Neural progenitor cell (in vitro differentiated cells): ENCODE measurements at places on chromosomes 16 and 17.

GRCh38 chr17:14316126-14316832, 15.4 kb downstream of the HS3ST3B1 start:
- DNase-seq, result peak; percentile 26

DNA sequence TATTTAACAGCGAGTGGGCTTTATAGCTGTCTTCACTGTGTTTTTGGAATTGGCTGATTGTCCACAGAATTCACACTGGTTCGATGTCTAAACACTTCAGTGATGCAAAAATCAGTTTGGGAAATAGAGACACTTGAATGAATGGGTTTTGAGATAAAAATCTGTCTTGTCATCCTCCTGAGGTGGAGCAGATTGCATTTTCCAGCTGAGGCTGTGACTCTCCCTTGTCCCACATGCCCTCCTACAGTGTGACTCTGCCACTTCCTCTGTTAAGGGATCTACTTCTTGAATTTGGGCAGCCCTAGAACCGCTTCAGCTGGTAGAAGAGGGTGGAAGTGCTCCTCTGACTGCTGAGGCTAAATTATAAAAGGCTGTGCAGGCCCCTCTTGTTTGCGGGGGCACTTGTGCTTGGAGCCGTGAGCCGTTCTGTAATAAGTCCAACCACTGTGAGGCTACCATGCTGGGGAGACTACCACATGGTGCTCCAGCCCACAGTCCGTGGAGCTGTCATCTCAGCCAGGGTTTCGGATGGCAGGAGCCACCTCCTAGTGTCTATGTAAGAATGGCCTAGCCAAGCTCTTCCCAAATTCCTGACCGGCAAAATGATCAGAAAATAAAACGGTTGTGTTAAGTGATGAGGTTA, 175.9 kb downstream of the SPECC1 start:
- DNase-seq, result no peak

- DNase-seq, result no peak
These were observed 108.1 kb upstream of the CDC42EP4 start for GRCh38 chr17:73419881-73420280.

GRCh38 chr16:53920988-53921387, 217.0 kb downstream of the FTO start:
- peak; percentile 59 for DNase-seq

GRCh38 chr17:82399601-82400101, 18.5 kb upstream of the HEXD start:
- DNase-seq, result no peak

DNA sequence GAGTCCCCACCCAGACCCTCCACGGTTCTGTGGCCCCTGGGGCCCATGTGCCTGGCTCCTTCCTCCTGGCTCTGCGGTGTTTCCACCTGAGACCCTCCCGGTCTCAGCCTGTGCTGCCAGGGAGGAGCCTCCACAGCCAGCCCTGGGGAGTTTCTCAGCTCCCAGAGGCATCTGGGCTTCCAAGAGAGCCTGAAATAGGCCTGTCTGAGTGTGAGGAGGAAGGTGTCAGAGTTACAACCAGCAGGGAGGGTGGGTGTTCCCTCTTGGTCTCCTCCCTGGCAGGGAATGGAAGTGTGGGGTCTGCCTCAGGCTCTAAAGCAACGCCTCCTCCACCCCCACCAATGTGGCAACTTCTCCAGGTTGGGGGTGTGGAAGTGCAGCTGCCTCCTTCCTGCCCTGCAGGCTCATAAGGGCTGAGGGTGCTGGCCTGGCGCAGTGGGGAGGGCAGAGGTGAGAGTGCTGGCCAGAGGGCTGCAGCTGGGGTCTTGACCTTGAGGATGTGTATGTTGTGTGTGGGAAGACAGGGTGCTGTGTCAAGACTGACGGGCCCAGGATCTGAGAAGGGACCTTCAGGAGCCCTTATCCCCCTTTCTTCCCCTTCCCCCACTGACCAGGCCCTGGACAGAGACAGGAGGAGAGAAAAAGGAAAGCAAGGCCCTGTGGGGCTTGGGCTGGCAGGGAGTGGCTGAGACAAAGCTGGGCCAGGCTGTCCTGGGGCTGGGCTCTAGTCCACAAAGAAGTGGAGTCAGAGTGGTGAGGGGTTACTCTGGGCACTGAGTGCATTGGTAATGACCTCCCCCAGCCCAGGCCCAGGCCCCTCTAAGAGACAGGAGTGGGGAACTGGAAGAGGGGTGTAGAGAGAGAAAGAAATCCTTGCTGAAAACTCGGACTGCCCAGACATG, 2.4 kb downstream of the CYGB start:
- DNase-seq, result no peak

DNA sequence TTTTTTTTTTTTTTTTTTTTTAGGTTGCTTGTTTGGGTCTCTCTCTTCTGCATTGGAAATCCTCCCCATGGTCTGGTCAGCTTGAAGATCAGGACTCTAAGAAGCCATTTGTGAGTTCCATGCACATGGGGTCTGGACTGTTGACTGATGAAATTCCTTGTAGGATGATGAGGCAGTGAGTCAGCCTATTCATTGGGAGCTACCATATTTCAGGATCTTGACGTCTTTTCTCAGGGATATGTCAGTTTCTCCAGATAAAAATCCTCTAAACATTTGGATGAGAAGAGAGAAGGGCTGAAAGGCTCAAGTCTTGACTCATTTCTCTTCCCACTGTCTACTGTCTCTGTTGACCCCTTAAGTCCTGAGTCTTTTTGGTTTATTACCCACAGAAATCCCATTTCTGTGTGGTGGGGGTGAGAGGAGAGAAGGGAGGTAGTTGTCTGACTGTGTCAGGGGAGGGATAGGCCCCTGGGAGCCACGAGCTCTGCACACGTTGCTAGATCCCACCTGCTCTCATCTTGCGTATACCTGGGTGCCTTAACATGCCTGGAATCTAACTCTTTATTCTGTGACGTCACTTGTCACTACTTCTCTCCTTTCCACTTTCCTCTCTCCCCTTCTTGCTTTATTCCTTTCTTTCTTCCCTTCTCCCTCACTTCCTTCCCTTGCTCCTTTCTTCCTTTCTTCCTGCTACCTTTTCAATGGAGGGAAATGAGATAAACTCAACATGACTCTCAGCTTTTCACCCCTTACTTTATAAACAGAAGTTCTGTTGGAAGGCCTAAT, 333.1 kb upstream of the XYLT1 start:
- DNase-seq, result no peak

- DNase-seq, result peak; percentile 68
These were observed 2.5 kb upstream of the STARD3 start for GRCh38 chr17:39634384-39634871.

DNA sequence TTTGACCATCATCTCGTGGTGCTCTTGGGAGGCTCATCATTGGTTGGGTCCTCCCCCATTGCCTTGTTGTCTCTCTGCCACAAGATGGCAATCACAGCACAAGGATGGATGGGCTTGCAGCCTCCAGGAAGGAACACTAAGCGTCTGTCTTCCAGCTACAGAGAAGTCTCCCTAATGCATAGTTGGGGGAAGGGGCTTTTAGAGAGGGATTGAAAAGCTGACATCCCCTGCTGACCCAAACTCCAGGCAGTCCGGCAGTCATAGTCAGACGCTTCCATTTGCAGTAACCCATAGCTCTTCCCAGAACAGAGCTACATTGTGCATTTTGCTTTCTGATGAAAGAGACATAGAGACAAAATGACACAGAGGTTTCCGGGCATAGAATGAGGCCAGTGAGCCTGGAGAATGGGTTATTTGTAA, 111.4 kb downstream of the UTP18 start:
- peak; percentile 85 for DNase-seq

GRCh38 chr16:49788572-49788971, 67.3 kb downstream of the ZNF423 start:
- DNase-seq, result no peak

GRCh38 chr16:62831235-62831850, 795.1 kb upstream of the CDH8 start:
- no peak for DNase-seq

GRCh38 chr16:49745311-49745747, 110.6 kb downstream of the ZNF423 start:
- no peak for DNase-seq

DNA sequence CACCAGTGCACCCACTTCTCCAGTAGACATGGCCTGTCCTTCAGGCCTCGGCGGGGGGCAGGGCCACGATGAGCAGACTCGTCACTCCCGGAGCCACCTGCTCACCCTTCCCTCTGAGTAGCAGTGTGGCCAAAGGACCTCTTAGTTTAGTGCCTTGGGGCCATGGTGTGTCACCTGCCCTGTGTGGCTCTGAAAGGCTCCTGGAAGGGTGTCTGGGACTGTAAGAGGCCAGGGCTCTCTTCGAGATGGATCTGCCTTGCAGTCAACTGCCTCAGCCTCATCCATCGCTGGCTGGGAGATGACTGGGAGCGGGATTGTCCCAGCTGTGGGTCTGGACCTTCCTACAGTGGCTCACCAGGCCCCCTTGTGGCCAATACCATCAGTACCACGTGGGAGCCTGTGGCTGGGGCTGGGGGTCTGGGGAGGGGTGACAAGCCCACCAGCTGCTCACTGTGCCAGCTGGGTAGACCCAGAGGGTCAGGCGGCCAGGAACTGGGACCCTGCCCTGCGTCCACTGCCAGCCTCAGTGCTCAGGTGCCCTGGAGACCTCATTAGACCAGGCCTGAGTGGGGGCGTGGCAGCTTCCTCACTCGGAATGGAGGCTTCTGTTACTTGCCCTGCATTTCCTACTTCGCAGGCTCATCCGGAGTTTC, 133.4 kb downstream of the OR1D5 start:
- peak; percentile 87 for DNase-seq

DNA sequence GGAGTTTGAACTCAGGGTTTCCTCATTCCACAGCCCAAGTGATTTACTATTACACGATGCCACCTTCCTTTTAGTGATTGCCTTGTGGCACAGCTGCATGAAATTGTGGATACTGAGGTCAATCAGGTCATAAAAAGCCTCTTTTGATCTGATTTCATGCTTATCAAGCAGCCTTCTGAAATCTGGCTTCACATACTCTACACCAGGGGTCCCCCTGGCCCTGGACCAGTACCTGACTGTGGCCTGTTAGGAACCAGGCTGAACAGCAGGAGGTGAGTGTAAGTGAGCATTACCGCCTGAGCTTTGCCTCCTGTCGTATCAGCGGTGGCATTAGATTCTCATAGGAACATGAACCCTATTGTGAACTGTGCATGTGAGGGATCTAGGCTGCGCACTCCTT, 13.8 kb downstream of the SLFN5 start:
- DNase-seq, result no peak

- no peak for DNase-seq
These were observed 563.7 kb upstream of the HSBP1 start for GRCh38 chr16:83244057-83244456.

- no peak for DNase-seq
These were observed 243.9 kb downstream of the CDH8 start for GRCh38 chr16:61792194-61792909.

DNA sequence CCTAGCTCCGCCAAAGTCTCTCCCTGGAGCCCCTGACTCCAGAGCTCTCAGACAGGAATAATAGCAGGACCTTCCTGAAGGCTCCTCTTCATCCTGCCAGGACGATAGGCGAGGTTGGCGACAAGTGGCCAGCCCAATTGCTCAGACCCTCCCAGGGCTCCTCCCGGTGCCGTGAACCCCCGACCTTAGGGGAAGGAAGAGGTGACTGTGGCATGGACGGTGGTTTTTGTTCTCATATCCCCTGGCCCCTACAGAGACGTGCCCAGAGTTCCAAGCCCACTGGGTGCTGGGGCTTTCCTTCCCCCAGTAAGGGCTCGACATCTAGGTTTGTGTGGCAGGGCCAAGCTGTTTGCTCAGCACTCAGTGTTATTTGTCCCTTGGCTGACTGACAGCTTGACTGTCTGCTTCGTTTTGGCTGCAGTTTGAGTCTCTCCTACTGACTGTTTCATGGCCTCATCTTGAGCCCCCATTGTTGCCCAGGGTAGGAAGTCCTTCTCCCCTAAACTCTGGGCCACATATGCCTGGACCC, 4.6 kb upstream of the ADCY7 start:
- DNase-seq, result no peak

DNA sequence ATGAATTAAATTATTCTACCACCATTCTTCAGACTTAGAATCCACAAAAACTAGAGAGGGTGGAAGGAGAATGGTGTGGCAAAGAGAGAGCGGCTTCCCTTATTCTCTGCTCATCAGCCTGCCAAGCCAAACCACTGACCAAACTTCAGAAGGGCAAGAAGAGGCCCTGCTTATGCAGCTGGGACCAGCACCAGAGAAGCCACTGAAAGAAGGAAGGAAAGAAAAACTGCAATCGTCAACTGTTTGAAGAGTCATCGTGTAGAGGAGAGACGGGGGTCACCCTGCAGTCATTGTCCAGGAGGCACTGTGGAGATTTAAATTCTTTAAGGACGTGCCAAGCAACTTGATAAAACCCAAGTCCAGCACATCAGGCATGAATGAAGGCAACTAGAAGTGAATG, 15.6 kb downstream of the PMP22 start:
- DNase-seq, result no peak

- DNase-seq, result peak; percentile 6
These were observed 11.8 kb downstream of the LASP1 start for GRCh38 chr17:38881600-38882191.

DNA sequence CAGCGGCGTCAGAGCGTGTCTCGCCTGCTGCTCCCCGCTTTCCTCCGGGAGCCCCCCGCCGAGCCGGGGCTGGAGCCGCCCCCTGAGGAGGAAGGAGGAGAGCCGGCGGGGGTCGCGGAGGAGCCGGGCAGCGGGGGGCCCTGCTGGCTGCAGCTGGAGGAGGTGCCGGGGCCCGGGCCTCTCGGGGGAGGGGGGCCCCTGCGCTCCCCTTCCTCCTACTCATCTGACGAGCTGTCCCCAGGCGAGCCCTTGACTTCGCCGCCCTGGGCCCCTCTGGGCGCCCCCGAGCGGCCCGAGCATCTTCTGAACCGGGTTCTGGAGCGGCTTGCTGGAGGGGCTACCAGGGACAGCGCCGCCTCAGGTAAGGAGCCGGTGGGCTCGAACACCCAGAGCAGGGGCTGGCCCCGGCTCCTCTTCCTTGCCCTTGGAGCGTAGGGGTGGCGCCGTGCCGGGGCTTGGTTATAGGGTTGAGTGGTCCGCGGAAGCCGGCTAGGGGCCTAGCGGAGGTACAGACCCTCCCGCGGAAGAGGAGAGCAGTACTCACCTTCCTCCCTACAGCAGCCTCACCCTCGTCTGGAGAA, 841 bp downstream of the RAPGEFL1 start:
- peak; percentile 60 for DNase-seq
